ENCODE measurements at places on chromosomes 5 and 9.

- DNase-seq, result no peak
These were observed 17.5 kb downstream of the IPPK start for GRCh38 chr9:92652461-92652860.

DNA sequence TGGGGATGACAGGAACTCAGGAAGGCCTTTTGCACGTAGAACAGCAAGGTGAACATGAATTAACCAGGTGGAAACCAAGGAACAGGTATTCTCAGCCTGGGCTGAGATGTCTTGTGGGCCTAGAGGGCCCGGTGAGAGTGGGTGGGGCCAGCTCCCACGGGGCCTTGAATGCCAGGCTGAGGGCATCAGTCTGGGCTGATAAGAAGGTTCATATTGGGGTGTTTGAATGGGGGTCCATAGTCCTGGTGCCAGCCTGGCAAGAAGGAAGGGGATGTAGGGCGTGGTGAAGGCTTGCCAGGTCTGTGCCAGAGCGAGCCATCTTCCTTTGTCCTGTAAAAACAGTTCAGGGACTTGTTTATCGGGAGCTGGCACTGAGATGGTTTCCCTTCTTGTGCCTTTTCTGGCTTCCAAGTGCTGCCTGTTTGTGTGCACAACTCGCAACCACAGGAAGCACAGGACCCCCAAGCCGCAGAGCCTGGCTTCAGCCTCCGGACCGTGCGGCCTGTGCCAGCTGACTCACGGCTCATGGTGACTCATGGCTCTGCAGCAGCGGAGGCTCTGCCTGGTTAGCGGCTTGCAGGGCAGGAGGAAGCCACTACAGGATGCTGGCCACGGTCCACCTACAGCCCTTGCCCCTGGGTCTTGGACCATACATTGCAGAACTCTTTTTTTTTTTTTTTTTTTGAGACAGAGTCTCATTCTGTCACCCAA is 2.4 kb downstream of the CARD19 start:
- no peak for DNase-seq

GRCh38 chr5:122030251-122030650 is 47.8 kb downstream of the LOX start:
- DNase-seq, result no peak

GRCh38 chr9:89993678-89994630 is 389.1 kb downstream of the GADD45G start:
- no peak for DNase-seq

GRCh38 chr9:86735772-86736458 is 211.4 kb downstream of the GAS1 start:
- no peak for DNase-seq

DNA sequence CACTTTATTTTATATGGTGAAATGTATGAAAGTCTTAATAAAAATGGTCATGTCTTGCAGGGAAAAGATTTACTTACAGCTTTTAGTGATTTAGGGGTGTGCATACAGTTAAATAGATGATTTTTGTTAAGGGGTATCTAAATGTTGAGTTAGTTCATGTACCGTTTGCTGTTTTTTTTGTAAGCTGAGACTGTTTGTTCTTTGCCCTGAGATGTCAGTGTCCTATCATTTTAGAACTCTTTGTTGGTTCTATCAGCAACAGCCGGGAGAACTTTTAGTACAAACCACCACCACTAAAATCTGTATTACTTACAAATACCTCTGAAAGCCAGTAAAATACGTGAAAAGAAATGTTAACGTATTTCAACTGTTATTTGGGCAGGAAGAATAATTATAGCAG is 56.3 kb upstream of the MTMR12 start:
- DNase-seq, result no peak

DNA sequence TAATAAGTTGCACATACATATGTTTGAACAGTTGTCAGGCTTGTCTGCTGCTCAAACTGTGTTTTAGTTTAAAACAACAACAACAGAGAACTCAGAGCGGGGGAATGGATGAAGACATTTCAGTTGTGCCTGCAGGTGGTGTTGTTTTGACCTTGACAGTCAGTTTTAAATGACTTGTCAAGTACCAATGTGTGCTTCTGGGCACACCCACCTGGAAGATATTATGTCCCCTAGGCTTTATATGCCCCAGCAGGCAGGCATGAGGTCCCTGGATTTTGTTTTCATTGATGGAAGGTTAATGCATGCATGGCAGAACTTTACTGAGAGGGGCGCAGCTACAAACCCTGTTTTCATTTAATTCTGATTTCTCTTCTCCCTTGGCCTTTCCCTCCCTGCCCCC is 84.6 kb downstream of the AOPEP start:
- no peak for DNase-seq
